Immature natural killer cell (primary cell): ENCODE measurements at places on chromosomes 13 and 19.

GRCh38 chr13:79749566-79749965, 268.6 kb downstream of the NDFIP2 start:
- DNase-seq: no peak

- DNase-seq: no peak
Observed at GRCh38 chr19:1720237-1720636, 33.1 kb upstream of the ONECUT3 start.

GRCh38 chr13:73844986-73845385, 289.2 kb downstream of the KLF12 start:
- no peak for DNase-seq

- no peak for DNase-seq
Observed at GRCh38 chr13:31588893-31589292, 150.4 kb upstream of the RXFP2 start.

GRCh38 chr19:51242881-51243630, 7.8 kb upstream of the SIGLECL1 start:
- DNase-seq: no peak

- DNase-seq: no peak
Observed at GRCh38 chr13:50576156-50576555, 267.3 kb downstream of the DLEU7 start.

DNA sequence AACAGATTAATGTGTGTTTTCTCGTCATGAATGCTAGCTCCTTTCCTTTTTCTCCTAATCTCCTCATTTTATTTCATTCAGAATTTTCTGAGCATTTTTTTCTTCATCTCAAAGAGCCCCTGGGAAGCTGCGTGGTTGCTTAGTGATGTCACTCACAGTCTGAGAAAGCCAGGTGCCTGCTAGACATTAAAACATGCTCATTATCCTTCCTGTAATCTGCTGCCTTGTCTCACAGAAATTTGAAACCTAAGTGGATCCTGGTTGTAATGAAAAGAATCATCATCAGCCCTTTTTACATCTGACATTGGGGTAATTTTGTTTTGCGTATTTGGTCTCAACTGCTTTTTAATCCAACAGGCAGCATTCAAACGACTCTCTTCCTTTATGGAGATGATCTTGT, 108.2 kb upstream of the RNF113B start:
- no peak for DNase-seq

GRCh38 chr13:102626928-102627327, 30.1 kb downstream of the TPP2 start:
- no peak for DNase-seq

DNA sequence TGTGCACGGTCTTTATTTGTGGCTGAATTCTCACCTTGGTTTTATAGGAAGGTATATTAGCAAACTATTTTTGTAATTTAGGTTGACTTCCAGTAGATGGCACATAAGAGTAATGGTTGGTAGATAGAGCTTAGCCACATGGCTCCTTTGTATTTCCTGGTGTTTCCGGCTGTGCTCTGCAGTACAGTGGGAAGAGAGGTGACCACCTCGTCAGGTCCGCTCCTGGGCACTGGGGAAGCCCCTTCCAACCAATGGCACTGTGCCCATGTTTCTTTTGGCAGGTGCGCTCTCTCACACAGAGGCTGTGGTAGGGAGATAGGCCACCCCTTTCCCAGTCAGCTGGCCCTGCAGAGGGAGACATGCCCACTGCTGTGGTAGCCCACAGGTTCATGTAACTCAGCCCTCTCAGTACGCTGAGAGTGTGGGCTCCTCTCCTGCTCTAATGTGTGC, 74.3 kb upstream of the ATP12A start:
- peak; percentile 48 for DNase-seq

DNA sequence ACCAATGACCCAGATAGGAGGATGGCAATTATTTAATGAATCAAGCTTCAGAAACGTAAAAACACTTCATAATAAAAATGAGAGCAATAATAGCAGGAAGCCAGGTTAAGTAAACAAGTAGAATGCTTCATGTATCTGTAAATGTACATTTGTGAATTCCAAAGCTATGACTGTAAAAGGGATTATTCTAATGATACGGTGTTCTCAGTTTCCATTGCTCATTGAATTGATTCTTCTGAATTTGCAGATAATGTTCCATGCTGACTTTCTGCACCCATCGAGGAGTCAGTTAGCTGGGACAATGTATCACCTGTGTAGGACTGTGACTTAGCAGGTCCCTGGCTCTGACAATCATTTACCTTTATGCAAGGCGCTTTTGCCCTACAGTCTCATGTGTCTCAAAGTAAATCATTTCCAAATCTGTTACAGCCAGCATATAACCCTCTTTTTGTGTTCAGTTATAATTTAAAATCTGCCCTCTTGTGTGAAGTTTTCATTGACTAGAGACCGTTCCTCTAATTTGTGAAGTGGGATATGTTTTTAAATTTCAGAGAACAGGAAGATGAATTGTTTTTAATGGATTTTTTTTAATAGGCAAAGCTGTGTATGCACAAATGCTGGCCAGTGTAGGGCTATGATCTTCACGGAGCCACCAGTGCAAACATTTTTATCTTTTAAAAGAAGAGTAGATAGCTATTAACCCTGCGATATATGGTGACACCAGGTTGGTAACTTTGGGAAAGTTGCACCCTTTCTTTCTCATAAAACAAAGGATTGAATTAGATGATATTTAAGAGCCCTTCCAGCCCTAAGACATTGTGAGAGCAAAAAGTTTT, 267.1 kb downstream of the KLF5 start:
- DNase-seq: no peak

DNA sequence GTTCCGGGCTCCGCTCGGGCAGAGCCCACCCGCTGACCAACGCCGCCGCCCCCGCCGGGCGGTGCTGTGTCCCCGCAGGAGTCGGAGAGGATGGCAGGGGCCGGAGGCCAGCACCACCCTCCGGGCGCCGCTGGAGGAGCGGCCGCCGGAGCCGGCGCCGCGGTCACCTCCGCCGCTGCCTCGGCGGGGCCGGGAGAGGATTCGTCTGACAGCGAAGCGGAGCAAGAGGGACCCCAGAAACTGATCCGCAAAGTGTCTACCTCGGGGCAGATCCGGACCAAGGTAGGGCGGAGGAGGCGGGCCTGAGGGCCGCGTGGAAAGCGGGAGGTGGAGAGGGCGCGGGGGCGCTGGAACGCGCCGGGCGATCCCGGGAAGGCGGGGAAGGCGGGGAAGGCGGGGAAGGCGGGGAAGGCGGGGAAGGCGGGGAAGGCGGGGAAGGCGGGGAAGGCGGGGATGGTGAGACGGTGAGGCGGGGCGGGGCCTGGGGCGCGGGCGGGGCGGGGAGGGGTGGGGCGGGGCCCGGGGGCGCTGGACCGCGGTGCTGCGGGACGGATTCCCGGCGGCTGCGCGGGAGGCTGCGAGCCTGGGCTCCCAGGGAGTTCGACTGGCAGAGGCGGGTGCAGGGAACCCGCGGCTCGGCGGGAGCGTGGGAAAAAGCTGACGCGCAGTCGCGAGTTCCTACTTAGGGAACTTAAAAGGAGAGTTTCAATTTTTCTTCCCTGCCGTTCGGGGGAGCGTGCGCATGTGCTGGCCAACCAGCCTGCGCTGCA, 421 bp downstream of the DGKH start:
- peak; percentile 35 for DNase-seq

GRCh38 chr13:113390874-113391497, 27.1 kb upstream of the GRTP1 start:
- DNase-seq: no peak

DNA sequence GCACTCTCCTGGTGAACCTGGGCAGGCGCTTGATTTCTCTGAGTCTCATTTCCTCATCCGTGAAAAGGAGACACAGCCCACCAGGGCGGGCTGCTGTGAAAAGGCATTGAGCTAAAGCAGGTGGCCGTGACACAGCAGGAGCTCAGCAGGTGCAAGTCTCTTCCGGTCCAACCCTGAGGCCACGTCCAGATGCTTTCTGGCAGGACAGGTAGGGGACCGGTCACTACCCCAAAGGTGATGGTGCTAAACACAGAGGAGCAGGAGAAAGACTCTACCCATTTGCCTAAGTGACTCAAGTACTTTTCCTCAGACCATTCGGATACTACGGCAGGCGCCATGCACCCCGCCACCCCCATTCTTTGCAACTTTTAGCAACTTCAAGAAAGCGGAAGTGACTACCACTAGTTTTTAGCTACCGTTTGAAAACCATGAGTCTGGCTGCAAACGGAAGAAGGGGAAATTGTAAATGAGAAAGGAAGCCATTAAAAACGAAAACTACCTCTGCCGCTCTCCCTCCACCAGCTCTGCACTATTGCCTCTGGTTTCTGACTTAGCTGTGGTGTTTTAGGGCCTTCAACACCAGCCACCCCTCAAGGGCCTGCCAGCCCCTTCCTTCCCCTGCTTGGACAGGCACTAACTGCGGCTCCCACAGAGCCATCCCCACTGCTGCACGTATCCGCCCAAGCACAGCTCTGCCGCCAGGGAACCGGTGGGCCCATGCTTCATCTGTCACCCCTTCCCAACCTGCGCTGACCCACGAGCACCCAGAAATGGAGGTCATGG, 4.8 kb downstream of the PPP6R1 start:
- peak; percentile 77 for DNase-seq

- peak; percentile 86 for DNase-seq
Observed at GRCh38 chr19:14366529-14366928, 14.7 kb upstream of the ADGRE5 start.

DNA sequence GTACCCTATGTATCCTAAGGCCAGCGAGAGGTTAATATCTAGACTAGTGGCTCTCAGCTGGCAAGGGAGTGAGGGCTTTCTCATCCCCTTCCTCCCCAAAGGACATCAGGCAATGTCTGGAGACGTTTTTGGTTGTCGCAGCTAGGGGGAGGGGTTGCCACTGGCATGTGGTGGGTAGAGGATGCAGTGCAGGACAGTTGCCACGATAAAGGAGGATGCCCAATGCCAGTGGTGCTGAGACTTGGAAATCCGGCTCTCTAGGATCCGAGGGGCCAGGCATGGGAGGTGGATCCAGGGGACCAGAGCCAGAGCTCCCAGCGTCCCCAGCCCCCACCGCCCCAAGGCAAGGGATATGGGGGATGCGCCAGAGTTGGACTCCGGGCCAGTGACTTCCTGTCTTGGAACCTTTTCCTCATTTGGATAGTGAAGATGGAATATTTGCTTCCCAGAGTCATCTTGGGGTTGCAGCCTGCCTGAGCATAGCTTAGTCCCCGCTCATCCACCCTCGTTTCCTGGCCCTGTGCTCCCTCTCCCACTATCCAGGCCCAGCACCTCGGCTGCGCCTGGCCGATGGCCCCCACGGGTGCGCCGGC, 4.9 kb downstream of the SSC5D start:
- DNase-seq: no peak

DNA sequence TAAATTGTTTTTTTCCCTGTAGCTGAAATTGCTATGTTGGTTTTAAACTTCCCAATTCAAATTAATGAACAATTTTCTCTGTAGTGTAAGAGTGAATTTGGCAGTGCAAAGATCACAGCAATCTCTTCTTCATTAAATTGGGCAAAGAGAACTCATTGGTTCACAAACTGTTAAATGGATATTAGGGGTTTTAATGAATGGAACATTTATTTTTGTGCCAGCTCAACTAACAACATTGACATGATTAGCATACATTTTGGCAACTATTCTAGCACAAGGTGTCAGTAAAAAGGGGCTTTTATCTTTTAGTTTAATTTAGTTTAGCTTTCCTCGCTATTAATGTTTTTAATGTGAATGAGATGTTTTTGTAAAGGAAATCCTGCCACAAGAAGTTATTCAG, 7.1 kb downstream of the PCDH20 start:
- no peak for DNase-seq

- DNase-seq: no peak
Observed at GRCh38 chr13:35599384-35599783, 122.9 kb upstream of the MAB21L1 start.

DNA sequence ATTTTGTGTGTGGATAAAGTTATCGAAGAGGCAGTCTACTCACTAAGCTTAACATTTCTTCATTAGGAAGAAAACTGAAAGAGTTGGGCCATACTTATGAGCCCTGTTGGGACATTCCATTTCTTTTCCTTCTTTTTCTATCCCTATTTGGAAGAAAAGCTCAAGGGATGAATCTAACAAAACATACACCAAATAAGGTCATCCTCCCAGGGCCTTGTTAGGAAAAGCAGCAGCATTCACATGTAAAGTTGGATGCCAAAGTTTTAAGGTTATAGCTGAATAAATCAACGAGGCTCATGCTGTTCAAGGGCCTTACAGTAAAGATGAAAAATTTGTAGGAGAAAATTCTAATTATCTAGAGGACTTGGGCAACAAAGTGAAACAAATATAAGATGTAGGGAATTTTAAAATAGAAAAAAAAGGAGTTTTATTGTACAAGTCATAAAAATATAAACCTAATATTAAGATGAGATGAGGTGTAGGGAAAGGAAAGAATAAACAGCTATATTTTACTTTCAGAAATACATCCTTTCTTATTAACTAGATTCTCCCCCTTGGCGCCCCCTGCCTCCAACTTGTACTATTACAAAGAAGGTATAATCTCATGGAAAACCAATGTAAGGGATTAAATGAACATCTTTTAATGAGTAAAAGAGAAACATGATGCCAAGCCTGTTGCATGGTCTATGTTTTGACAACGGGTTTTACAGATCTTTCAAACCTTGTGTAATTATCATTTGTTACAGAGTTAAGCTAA, 160.4 kb downstream of the PCDH20 start:
- DNase-seq: no peak

DNA sequence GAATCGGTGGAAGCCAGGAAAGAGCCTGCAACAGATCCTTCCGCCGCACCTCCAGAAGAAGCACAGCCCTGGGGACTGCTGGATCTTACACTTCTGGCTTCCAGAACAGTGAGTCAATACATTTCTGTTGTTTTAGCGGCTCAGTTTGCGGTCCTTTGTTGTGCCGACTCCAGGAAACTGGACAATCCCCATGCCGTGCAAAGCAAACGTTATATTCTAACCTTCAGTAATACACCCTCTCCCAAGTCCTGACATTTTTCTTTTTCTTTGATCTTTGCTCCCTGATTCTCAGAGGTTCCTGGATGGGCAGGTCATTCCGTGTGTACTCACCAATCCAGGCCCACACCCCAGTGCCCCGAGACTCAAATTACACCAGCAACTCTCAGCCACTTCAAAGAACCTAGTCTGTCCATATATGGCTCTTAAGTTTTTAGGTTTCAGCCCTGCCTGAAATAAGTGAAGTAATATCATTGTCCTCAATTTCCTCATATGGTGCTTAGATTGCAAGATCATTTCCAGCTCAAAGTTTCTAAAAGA, 387.1 kb upstream of the SGCG start:
- DNase-seq: no peak

- DNase-seq: no peak
Observed at GRCh38 chr19:10486551-10486950, 16.6 kb downstream of the KEAP1 start.

GRCh38 chr13:110652231-110652730, 36.9 kb downstream of the NAXD start:
- no peak for DNase-seq
